ENCODE measurements at places on chromosomes 2 and 18.

GRCh38 chr2:112891385-112891831 lies 19.6 kb upstream of the IL37 start:
- DNase-seq = no peak

DNA sequence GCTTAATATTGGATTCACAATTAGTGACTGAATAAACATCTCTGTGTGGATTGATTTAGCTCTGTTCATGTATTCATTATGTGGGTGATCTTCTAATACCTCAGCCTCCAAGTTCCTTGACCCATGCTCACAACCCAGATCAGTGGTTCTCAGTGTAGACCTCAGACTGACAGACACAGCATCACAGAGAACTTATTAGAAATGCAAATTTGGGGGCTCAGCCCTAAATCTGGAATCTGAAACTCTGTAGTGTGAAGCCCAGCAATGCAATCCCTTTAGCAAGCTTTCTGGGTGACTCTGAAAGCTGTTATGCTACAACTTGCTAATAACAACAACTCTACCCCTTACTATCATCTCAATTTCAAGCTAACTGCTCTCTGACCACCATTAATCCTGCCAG lies 273.1 kb upstream of the FANCL start:
- no peak for DNase-seq

GRCh38 chr2:134669731-134670669 lies 48.8 kb downstream of the TMEM163 start:
- no peak for DNase-seq

DNA sequence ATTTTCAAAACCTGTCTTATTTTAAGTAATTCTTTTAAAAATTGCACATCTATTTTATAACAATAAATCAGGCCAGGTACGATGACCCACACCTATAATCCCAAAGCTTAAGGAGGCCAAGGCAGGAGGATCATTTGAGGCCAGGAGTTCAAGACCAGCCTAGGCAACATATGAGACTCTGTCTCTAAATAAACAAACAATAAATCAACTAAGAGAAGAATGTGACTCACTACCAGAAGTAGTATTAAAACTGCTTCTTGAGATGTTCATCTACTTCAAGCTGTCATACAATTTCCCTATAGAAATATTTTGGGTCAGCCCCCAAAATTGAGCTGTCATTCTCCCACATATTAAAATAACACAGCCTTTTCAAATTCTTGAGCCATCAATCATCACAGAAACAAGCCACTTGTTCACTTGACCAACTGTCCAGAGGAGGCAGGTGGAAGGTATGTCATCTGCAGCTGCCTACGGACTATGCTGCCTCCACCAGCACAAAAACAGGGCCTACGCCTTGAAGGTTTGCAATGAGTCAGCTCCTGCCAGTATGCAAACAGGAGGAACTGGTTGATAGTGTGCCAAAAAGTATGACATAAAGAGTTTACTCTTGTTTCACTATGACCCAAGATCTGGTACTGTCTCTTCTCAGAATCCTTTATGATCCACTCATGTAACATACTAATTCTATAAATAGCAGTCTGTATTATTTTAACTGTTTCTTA lies 33.6 kb downstream of the KIDINS220 start:
- peak; percentile 40 for DNase-seq

- no peak for DNase-seq
Measured at GRCh38 chr2:55565613-55566012, 46.1 kb downstream of the CFAP36 start.

DNA sequence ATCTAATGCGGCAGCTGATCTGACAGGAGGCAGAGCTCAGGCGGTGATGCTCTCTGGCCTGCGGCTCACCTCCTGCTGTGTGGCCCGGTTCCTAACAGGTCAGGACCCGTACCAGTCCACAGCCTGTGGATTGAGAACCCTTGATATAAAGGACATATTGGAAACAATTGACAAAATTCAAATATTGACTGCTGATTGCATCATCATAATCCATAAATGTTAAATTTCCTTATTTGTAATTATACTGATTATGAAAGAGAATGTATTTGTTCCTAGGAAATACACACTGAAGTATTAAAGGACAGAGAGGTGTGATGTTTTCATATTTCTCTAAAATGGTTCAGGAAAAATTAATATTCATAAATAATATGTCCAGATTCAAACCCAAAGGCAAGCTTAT lies 63.8 kb upstream of the SRD5A2 start:
- DNase-seq = no peak

DNA sequence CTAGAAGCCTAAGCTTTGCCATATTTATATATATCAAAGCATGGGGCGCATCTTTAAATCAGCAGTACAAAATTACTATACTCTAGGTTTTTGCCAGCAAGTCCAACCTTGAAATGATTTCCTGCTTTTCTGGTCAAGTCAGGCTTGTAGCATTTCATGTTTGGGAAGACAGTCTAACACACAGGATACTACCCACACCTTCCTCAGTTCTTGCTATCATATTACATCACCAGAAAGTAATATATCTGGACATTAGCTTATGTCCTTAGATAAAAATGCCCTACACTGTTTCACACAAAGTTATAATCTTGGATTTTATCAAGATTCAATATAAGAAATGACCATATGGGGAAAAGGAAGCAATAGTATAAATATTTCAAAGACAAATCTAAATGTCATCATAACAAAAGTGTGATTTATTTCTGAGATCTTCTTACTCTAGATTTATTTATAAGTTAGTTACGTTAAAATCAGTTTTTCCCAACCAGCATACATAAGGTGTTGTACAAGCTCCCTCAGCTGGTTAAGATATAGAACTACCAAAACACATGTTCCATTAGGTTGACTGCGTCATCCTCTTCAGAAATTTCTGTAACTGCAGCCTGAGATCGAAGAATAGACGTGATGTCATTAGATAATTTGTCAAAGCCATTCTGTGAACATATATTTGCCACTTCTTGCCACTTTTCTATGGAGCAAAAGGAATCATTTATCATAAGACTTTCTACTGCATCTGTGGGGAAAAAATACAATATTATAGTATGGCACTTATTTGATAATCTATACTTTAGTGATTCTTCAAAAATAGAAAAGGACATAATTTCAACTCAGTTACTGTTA lies 56.6 kb downstream of the CLHC1 start:
- DNase-seq = peak; percentile 82

Measured in NAMALWA (cell line).